COR-L47 (cell line): ENCODE measurements at places on chromosomes 3 and 15.
A peak's percentile ranks its signal among the peaks of the same experiment; 100 is the strongest.

DNA sequence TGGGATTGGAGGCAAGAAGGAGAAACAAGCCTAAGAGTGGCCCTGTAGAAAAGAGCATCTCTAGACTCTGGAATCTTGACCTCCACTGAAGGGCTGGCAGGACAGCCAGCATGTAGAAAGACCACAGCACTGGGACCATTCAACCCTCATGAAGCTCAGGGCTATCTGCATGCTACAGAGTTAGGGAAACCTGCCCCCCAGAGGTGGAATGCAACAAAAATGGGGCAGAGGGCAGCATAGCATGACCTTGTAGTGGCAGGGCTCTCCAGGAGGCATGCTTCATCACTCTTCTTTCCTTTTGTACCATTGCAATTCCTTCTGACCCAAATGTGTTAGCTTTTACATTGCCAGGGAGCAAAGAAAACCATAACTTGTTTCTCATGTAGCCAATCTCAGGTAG is 445.4 kb downstream of the EPHB1 start:
- no peak for DNase-seq

DNA sequence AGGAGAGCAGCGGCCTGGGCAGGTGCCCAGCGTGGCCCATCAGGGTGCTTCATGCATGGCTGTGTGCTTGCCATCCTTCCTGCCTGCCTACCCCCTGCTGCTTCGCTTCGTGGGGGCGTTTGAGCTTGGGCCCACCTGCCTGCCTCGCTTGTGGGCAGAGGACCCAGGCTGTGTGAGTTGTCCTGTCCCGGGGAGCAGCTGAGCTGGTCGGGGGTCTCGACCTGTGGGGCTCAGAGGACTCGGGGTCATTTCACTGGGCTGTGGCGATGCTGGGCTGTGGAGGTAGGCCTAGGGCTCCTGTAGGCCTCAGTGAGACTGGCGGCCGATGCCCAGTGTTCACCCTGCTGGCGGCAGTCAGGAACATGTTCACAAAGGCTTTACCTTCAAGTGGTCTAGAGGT is 12.1 kb upstream of the STAB1 start:
- no peak for DNase-seq

DNA sequence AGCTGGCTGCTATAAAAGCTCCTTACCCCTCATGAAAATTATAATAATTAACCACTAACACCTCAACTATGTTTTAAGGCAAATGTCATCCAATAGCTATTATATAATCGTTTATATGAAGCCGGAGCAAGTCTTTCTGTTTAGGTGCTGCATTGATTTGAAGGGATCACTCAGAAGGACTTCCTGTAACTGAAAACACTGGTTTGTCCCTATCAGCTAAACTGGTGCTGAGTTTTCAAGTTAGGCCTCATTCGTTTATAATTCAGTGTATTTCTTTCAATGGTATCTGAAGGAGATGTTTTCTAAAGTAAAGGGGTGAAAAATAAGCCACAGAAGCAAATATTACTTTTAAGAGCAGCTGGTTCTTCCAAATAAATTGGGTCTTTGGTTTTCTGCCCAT is 14.2 kb downstream of the MEIS2 start:
- DNase-seq, result no peak

GRCh38 chr3:126607214-126607908 is 47.6 kb downstream of the TXNRD3 start:
- DNase-seq, result no peak

- DNase-seq, result no peak
Observed at GRCh38 chr3:132507657-132508056, 89.4 kb upstream of the ACKR4 start.

- no peak for DNase-seq
Observed at GRCh38 chr15:78170848-78171773, 21.9 kb downstream of the IDH3A start.

DNA sequence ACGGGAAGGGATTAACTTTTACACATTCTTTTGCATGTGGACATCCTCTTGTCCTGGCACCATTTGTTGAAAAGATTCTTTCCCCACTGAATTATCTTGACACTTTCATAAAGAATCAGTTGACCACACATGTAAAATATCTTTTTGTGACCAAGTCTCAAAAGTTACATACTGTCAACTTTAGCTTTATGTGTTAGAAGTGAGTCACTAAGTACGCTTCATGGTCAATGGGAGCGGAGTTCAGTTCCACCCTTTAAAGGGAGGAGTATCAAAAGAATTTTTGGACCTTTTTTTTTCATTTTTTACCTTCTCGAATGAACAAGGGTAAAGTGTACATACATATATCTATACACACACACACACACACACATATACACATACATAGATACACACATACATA is 35.4 kb downstream of the MAPK6 start:
- no peak for DNase-seq

DNA sequence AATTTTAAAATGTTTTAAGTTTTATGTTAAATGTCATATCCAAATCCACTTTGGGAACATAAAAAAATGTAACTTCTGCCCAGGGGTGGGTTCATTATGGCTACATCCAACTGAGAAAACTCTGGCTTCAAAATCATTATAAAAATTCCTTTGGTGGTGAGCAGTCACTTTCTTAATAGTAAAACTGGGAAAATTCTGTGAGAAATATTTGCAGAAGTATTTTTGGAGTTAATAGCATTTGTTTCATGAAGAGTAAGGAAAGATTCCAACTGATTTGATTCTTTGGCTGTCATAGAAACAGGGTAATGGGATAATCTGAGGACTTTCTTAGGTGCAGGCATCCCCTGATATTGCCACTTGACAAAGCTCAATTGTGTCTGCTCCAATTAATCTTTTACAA is 38.8 kb downstream of the CPA3 start:
- DNase-seq, result no peak

DNA sequence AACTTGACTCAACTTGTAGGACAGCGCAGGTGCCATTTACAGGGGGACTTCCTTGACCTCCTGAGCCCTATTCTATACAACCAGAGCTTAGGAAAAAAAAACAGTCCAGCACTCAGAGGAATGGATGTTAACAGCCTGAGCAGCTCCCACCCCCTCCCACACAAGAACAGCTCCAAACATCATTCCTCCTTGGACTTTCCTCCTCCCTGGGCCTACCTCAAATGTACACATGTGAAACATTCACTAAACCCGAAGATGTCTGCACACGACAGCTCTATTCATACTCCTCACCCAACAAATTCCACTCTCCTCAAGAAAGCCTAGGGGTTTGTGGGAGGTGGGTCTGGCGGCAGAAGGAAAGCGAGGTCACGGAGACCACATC is 503 bp upstream of the ATRIP start:
- DNase-seq, result no peak

- no peak for DNase-seq
Observed at GRCh38 chr3:136366289-136366688, 116.1 kb downstream of the PCCB start.

- DNase-seq, result no peak
Observed at GRCh38 chr3:99599894-99600293, 38.5 kb upstream of the COL8A1 start.

DNA sequence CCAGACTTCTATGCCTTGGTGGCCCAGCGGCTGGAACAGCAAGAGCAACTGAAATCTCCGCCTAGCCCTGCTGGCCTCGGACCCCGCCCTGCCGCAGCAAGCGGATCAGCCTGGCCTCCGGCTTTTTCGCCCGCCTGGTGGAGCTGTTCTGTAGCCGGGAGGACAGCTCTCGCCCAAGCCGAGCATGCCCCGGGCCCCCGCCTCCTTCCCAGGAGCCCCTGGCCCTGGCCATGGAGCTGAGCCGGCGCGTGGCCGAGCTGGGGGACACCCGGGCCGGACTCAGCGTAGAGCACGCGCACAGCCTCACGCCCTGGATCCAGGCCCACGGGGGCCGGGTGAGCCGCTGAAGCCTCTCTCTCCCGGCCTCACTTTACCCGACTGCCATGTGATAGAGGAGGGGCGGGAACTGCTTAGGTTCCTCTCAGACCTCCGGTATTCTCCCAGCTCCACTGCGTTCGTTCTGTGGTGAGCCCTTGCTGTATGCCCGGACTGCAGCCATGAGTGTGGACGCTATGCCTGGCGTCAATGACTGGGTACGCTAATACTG is 24.1 kb upstream of the MRPL3 start:
- no peak for DNase-seq

DNA sequence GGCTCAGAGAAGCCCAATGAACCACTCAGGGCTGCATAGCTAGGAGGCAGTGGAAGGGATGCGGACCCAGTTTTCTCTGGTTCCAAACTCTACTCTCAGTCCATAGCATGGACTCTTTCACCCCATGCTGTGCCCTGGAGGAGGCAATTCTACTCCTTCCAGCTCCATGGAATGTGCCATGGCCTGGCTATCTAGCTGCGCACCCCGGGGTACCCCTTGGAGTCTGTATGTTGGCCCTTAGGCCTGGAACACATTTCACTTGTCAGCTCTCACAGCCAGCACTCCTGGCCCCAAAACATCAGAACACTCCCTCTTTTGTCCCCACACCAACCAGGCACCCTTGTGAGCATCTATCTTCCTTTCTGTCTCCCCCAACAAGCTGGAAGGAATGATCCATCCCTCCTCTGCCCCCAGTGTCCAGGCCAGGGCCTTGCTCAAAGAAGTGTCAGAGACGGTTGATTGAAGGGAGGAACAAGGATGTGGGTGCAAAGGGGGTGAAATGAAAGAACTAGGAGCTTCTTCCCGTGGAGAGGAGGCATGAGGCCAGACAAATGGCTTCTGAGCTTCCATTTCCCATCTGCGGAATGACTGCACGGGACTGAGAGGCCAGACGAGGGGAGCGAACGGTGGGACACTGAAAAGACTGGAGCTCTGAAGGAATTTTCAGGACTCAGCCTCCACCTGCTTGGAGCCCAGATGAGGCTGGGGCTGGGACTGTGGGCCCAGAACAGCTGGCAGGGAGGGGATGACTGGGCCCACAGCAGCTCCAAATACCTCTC is 2.8 kb downstream of the PRSS50 start:
- DNase-seq, result no peak

GRCh38 chr3:33722626-33723370 is 4.7 kb upstream of the CLASP2 start:
- DNase-seq, result no peak

DNA sequence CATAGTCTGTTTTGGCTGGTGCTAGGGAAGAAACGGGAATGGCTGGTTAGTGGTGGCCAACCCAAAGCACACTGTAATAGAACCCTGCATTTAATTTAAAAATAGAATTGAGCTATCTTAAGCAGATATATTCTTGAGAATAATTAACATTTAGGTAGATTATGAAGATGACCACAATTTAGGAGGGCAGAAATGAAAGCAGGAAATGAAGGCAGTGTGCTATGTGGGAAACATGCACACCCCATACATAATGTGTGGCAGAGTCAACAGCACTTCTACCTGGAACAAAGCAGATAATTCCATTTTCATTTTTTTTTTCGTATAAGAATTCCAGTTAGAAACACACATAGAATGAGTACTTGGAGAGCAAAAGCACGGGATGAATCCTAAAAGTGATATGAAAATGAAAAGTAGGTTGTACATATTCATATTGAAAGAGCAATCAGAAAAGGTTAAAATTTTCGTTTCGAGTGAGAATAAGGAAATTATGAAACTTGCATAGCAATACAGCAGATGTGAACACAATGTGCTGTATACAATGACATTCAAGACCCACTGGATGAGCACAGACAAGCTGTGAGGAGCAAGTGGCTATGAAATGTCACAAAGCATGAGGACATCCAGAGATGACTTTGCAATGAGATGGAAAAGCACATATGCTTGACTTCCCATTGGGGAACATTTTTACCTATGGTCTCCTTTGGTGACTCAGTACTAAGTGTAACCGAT is 102.6 kb downstream of the TFG start:
- DNase-seq, result no peak

DNA sequence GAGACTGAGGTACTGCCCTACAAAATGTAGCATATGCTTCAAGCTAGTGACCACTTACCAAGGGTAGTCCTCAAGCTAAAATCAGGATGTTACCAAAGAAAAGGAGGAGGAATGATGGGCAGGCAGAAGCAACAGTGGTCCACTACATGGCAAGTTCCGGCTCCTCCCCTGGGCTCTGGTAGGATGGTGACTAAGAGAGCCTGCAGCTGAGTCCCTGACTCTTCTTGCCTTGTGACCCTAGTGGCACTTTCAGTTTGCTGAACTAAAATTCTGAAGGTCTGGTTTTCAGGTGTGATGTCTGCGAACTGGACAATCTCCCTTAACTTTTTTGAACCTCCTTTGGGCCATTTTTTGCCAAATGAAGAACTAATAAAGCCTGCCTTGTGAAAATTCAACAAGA is 40.9 kb downstream of the MRPL46 start:
- no peak for DNase-seq

- DNase-seq, result peak; percentile 78
Observed at GRCh38 chr3:182568261-182568660, 225.0 kb upstream of the ATP11B start.

- DNase-seq, result no peak
Observed at GRCh38 chr3:176183181-176183580, 1014.1 kb downstream of the TBL1XR1 start.

DNA sequence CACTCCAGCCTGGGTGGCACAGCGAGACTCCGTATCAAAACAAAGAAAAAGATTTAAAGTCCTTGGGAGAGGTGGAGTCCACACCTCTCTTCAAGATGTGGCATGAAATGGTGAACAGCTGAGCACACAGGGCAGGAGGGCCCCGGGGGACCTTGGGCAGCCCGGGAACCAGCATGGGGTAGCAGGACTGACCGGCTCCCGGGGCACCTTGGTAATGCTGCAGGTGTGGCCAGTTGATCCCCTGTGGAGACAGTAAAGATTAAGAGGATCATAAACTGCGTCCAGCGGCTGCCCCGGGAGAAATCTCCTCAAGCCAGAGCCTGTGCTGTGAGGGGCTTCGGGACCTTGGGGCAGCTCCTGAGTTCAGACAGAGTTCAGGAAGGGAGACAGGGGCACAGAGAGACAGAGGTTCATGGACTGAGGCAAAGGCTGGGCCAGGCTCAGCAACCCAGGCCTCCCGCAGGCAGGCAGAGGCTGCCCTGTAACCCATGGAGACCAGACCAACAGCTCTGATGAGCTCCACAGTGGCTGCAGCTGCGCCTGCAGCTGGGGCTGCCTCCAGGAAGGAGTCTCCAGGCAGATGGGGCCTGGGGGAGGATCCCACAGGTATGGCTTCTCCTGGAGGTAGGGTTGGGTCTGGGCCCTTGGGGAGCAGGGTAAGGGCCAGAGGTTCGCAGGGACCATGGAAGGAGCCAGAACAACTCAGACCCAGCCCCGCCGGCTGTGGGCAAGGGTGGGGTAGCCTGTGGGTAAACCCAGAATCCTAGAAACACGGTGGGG is at the start of gene NR2E3:
Gene NR2E3 (plus strand): TSS at position 299 of the 780 bp plus-strand sequence. CDS start 190 bp downstream, at position 489.
- DNase-seq, result no peak

- no peak for DNase-seq
Observed at GRCh38 chr3:2578560-2578959, 479.9 kb downstream of the CNTN4 start.

DNA sequence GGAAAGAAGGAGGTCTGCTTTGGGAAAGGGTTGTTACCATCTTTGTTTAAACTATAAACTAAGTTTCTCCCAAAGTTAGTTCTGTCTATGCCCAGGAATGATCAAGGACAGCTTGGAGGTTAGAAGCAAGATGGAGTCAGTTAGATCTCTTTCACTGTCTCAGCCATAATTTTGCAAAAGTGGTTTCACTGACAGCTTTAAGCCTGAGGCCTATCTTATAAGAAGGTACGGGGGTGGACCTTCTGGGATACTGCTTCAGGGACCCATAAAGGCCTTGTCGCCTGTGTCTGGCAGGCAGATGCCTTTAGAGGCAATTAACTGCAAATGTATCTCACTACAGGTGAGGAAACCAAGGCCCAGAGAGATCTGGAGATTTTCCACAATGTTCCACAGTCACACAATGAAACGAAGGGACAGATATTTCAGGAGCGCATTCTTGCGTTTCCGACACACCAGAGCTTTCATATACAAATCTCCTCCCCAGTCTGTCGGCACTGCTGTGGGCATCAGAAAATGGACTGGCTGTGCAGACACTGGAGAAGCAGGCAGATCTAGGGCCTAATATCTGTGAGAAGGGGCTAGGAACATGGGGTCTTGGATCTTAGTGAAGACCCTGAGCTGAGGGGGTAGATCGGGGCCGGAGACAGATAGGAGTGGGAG is 169.5 kb upstream of the SMAD3 start:
- DNase-seq, result no peak
